ENCODE measurements at places on chromosomes 16 and 17. TPM values are rescaled to one million over a fixed set of nuclear protein-coding genes. Genes with fewer than 3 reads are reported as not detected.

The PDF gene
- total RNA-seq = 13.4 TPM

The PRAC2 gene
- not detected for total RNA-seq

The HS3ST2 gene
- not detected for total RNA-seq

The FA2H gene
- total RNA-seq = not detected

The KRTAP4-9 gene
- total RNA-seq = not detected

The GJC1 gene
- total RNA-seq = 19.3 TPM

The HOXB6 gene
- total RNA-seq = 16.2 TPM

The CLEC19A gene
- not detected for total RNA-seq

The PSMC3IP gene
- 2.3 TPM for total RNA-seq

The UNC45B gene
- not detected for total RNA-seq

The SLC35G6 gene
- not detected for total RNA-seq

The KLHL10 gene
- total RNA-seq = 0.33 TPM

The HOXB13 gene
- not detected for total RNA-seq

The SKAP1 gene
- not detected for total RNA-seq

The SNRNP25 gene
- 20.5 TPM for total RNA-seq

The TAC4 gene
- total RNA-seq = not detected

The SP6 gene
- total RNA-seq = not detected

The NUPR1 gene
- total RNA-seq = 87.0 TPM

The KRTAP9-8 gene
- total RNA-seq = not detected

The SDR42E2 gene
- not detected for total RNA-seq

The KRT14 gene
- total RNA-seq = not detected

The NR1D1 gene
- total RNA-seq = 1.8 TPM

The FADS6 gene
- total RNA-seq = not detected

The RAB11FIP4 gene
- 0.66 TPM for total RNA-seq

The GPRC5C gene
- total RNA-seq = 14.6 TPM

The C17orf78 gene
- not detected for total RNA-seq

The CBX4 gene
- 13.4 TPM for total RNA-seq

The MRPL12 gene
- total RNA-seq = 11.2 TPM

The C1QBP gene
- 144 TPM for total RNA-seq
